ENCODE measurements at places on chromosomes 7 and 10.
A peak's percentile ranks its signal among the peaks of the same experiment; 100 is the strongest.

DNA sequence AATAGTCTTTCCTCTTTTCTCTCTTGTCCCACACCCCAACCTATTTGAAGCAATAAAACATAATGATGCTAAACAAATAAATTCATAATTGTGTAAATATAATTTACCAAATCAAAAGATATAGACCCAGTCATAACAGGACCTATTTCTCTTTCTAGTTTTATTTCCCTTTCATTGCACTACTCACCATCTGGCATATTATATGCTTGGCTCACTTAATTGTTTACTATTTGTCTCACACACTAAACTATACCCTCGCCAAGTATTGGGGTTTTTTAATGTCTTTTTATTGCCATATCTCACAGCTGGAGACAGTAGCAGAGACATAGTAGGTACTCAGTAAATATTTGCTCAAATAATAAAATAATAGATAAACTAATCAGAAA is 597.5 kb upstream of the PCDH15 start:
- no peak for DNase-seq

GRCh38 chr7:137873524-137873923 is 26.8 kb upstream of the DGKI start:
- DNase-seq: no peak

DNA sequence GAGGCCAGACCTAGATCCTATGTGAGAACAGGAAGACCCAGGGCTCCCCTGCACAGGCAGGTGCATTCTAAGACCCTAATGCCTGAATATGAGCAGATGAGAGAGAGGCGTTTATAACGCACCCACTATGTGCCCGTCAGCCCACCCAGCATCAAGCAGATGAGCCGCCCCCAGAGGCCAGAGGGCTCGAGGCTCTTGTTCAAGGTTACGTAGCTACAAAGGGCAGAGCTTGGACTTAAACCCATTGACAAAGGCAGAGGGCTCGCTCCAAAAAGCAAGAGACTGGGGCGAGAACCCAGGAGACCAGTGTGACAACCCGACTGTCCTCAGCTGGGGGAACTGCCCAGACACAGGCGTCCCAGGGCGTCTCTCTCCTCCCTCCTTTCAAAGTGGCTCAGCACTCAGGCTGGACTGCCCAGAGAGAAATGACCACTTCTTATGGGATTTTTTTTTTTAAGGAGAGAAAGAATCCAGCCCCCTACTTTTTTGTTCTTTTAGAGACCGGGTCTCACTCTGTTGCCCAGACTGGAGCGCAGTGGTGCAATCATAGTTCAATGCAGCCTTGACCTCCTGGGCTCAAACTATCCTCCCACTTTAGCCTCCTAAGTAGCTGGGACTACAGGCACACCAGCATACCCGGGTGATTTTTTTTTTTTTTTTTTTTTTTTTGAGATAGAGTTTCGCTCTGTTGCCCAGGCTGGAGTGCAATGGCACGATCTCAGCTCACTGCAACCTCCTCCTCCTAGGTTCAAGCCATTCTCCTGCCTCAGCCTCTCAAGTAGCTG is 40.1 kb downstream of the TNRC18 start:
- DNase-seq: no peak

DNA sequence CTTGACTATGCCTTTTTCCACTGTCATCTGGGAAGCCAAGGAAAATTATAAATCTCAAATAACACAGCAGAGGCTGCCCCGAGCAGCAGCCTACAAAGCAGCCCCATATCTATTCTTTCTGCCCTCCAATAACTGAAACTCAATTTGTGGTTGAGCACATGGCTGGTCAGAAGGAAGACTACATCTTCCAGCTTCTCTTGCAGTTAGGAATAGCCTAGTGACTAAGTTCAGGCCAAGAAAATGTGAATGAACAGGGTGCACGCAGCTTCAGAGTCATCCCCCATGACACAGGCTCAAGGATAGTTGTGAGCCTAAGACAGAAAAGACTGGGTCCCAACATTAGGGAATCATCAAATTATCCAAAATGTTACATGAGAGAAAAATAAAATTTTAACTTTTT is 42.3 kb downstream of the CHCHD3 start:
- DNase-seq: no peak

DNA sequence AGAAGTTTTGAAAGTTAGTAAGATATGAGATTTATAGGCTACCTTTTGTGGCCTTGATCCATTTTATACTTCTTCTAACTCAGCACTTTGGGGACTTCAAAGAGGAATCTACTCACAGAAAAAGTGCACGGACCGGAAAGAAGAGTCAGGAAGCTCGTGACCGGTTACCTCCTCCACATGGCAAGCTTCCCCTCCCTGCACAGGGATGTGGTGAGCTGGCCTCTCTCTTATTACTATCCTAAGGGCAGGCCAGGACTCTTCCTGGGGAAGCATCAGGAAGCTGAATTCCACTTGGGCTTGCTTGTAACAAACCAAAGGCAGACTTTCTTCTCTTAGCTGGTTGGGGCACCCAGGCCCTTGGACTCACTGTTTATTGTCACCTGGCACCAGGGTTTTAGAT is 170.8 kb upstream of the GLI3 start:
- no peak for DNase-seq

- peak; percentile 91 for DNase-seq
Observed at GRCh38 chr10:72331575-72332422, 22.9 kb downstream of the DNAJB12 start.

DNA sequence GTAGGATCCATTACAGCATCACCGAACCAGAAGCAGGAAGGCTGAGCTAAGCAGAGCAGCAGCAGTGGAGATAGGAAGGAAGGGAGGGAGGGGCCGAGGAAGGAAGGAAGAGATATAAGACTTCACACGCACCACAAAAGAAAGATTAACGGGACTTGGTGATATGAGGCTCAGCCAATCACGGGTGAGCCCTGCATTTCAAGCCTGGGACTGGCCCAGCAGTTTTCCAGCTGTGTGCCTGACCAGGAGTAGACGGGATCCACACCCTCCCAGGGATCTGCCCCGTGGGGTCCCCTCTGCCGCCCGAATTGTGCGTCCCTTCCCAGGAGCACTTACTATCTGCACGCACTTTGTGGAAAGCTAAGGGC is 16.2 kb downstream of the ATG9B start:
- no peak for DNase-seq

DNA sequence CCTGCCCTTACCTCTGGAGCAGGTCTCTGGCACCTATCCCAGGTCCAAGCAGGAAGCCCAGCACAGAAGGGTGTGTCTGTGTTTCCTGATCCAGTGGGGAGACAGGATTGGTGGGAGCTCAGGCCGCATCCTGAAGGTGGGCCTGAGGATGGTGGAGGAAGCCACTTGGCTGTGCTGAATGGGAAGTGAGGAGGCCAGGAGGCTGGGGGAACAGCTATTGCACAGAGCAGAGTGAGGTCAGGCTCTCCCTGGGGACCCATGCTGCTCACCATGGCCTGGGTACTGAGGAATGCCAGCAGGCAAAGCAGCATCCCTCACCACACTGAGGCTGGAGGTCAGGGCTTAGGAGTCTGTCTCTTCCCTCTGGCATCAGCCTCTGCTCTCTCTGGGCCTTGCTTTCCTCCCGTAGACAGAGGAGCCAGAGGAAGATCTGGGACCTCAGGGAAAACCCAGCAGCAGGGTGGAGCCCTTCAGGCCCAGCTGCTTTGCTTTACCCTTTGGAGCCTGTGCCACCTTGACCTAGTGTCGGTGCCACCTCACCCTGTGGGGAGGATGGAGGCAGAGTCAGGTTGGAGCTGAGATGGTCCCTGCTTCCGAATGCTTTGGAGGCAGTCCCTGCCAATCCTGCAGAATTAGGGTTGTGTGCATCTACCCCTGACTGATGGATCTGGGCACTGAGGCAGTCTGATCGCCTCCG is 39.0 kb downstream of the CDH23 start:
- DNase-seq: no peak

DNA sequence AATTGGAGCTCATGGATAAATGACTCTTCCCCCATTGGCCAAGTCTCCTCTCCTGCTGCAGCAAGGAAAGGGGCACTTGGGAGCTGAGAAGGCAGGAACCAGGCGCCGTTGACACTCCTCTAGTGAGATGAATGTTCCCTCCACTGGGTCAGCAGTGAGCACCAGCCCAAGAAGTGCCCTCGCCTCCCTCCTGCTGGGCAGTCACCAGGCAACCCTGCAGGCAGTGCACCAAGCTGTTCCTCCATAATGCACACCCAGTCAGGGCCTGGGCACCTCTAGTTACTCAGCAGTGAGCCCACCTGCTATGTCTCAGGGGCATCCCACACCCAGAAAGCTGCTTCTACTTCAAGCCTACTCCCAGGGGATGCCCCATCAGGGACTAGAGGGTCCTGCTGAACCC is 84.3 kb downstream of the KCNMA1 start:
- no peak for DNase-seq

DNA sequence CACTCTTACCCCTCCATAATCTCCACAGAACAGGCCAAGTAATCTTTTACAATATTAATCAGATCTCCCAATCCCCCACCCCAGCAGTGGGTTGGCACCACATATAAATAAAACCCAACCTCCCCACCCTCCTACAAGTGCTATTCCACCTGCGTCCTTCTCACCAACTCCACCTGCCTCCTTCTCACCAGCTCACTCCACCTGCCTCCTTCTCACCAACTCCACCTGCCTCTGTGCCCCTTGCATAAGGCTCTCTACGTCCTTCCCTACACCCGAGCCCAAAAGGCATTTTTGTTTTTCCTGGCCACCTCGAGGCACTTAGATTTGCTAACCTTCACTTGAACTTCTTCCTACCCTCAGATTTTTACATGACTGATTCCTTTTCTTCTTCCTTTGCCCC is 89.7 kb downstream of the ATE1 start:
- DNase-seq: no peak

Data from hypothalamus (tissue), 51 donors.